ENCODE measurements at places on chromosomes 7 and 10.

DNA sequence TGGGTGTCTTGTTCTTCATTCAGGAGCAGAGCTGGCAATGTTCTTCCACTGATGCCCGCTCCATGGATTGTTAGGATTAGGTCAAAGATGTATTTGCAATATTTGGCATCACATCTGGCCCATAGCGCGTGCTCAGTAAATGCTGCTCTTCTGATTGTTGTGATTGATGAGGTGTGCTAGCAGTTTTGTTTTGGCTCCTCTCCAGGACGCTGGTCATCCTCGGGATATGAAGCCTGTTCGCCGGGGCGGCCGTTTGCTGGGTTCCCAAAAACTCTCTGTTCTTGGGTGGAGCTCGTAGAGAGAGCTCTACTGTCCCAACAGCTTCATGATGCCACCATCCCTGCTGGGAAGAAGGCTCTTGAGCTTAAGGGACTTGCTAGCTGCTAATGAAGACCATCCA is 96.9 kb downstream of the XRCC2 start:
- no peak for DNase-seq

DNA sequence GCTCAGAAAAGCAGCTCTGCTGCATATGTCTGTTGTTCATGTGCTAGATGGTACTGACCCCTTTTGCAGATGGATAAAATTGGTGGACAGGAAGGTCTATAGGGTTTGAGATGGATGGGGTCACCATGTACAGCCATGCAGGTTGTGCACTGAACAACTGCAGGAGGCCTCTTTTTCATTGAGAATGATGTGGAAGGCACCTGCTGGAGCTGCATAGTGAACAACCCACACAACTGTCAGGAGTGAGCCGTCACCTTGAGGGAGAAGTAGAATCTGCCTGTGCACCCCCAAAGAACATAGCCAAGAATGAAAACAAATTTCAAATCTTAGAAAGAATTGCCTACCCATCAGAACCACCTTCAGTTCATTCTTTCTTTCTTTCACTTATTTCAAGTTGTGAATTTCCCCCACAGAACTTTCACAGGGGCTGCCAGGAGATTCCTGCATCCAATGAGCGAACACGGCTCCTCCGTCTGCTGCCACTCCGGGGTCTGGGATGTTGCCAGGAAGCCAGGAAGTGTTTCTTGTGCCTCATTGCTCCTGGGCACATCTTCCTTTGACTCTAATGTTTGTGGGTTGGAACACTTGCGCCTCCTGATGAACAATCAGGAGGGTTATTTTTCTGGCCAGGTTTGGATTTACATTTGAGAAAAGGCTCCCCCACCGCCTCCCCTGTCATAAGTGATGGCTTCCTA is 53.7 kb upstream of the DOCK1 start:
- no peak for DNase-seq

- DNase-seq: no peak
Observed at GRCh38 chr7:43658718-43659548, 70.4 kb downstream of the COA1 start.

- DNase-seq: peak; percentile 73
Observed at GRCh38 chr10:110192552-110192951, 14.9 kb upstream of the MXI1 start.

GRCh38 chr7:94182066-94182465 is 177.9 kb upstream of the BET1 start:
- peak; percentile 46 for DNase-seq

DNA sequence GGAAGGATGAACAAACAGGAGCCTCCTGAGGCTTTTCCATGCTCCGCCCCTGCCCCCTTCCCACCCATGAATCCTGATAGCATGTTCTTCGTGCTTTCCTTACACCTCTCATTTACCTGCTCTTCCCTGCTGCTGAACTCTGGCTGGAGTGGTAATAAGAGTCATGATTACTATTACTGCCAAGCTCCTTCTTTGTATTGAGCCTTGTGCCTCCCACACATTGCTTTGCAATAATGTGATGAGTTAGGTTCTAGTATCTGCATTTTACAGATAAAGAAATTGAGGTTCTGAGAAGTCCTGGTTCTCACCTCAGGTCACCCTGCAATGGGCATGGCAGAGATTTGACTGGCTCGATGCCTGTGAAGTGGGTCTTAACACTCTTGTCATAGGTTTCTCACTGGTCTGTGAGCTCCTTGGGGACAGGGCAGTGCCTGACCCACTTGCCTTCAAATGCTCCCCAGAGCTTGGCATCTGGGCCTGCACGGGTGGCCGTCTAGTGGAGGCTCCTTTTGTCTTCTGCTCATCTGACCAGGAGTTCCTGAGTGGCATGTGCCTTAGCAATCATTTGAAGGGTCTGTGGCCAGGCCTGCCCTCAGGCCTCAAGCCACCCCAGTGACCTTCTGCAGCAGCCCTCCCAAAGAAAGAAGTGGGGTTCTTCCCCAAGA is 309.2 kb upstream of the ZMIZ1 start:
- no peak for DNase-seq

DNA sequence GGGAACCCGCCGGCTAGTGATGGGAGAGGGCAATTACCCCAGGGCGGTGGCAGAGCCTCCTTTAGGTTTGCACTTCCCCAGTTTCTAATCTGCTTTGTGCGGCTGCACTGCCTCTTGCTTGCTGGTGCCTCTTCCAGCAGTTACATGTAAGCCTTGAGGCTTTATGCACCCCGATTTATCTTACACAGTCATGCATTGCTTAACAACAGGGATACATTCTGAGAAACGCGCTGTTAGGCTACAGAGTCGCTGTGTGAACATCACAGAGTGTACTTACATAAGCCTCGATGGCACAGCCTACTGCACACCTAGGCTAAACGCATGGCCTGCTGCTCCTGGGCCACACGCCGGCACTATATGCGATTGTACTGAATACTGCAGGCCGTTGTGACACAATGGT is 155.6 kb upstream of the MKI67 start:
- DNase-seq: no peak

DNA sequence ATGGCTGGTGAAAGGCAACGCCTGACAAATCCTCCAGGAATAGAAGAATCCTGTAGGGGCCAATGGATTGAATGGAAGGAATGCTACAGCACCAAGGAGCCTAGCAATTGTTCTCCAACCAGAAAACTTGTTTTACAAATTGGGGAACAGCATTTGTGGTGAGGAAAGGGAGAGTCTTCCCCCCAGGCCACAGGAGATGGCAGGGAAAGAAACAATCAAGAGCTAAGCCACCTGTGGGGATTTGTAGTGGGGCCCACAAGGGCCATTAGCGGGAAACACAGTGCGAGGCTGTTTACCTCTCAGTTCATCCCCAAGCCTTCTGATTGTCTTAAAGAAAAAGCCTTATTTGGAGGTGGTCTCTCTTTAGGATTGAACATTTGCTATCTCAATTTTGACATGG is 48.5 kb upstream of the KCNMA1 start:
- DNase-seq: no peak

GRCh38 chr10:10901906-10902305 is 115.8 kb upstream of the CELF2 start:
- DNase-seq: peak; percentile 5

GRCh38 chr7:23276376-23276775 is 22.8 kb upstream of the MALSU1 start:
- no peak for DNase-seq

- no peak for DNase-seq
Observed at GRCh38 chr10:78472551-78472890, 438.9 kb downstream of the RPS24 start.

- no peak for DNase-seq
Observed at GRCh38 chr10:10855151-10855581, 162.5 kb upstream of the CELF2 start.

DNA sequence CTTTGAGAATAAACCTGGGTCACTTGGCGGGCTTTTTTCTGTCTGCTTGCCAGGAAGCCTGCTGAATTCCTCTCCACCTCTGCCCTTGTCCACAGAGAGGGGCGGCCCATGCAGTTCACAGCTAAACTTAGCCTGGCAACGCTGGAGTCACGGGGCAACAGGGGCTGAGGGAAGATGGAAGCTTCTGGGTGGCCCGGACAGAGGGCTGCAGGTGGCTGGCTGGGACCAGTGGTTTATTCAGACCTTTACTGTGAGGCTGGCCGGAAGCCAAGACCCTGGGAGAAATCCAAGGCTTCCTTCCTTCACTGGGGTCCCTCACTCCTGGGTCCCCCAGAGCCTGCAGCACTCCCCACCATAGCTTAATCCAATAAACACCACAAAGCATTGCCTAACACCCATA is 17.0 kb downstream of the ITPRIP start:
- no peak for DNase-seq

DNA sequence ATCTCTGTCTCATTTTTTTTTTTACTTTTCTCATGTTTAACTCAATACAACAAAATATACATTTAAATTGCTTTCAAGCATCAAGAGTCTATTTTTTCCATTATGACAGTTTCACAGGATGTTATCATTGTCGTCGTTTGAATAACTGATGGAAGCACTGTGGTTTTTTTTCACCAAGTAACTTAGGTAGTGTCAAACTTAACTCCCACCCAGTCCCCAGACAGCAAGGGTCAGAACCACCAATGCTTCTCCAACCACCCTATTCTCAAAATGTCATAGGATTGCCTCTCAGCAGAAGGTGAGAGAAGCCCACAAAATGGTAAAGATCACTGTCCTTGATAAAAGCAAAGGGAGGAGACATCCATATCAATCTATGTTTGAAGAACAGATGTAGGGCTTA is 339.4 kb downstream of the SFMBT2 start:
- no peak for DNase-seq

Measured in suppressor macrophage treated with lipopolysaccharide for 1 hour (primary cell).